Activated naive CD4-positive, alpha-beta T cell treated with anti-CD3 and anti-CD28 coated beads, Interleukin-2, amount 10 ng/mL, durations not matched to agents 7 days and 5 days (primary cell): ENCODE measurements at places on chromosomes 6 and 20.
A peak's percentile ranks its signal among the peaks of the same experiment; 100 is the strongest.

DNA sequence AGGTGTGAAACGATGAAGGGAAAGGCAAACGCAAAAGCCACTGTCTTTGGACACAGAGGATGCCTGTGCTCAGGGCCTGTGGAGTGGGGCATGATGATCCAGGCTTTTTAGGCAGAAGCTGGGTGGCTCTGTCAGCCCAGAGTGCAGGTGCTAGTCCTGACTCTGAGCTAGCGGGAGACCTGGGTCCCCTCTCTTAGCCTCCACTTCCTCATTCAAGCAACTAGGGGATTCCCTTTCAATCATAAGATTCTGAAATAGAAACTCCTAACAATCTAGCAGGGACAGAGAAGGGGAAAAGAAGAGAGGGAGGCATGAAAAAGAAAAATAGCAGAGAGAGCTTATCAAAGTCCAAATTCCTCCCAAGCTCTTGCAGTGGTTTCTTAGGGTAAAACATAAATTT lies 7.6 kb upstream of the HIVEP2 start:
- DNase-seq, result no peak

DNA sequence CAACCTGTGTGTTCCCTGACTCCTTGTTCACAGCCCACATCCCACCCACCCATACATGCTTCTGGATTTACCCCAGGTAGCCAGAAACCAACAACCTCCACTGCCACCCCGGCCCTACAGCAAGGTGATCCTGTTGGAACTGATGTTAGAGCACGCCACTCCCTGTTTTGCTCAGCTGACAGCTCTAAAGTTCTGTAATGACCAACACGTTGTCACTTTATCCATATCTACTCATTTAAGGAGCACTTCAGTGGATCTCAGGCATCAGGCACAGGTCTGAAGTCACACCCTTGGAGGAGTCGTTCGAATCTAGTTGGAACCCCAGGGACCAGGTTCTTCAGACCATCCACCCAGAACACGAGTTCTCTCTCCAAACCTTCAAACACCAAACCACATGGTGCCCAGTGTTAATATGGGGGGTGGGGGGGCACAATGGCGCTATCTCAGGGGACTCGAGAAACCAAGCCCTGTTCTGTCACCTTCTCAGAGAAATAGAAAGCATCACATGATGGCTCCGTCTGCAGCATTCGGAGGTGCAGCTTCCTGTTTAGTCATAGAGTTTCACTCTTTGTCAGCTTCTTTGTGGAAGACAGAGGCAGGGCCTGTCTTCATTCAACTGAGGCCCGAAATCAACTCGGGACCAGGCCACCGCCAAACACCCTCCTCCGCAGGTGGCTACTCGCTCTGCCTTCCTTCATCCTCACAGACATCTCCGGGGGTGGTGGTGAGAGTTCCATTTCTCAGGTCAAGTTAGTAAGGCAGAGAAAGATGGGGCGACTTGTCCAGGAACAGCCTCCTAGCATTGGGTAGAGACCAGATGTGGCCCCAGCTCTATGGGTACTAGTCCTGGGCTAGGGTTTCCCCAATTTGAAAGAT lies 142.2 kb downstream of the NFATC2 start:
- peak; percentile 81 for DNase-seq

DNA sequence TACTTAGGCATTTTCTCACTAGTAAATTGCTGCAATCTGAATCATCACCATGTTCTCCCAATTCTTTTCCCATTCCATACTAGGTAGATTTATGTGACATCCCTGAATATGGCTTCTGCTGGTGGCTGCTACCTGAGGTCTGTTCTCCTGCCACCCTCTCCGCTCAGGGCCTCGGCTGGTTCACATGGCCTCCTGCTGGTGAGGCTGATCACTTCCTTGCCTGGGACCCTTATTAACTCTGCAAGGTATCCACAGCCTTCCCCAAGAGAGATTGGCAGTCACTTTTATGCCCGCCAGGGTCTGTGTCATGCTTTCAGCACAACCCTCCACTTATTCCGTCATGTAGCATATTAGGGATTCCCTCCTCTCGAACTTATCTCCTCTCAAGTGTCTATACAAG lies 424.5 kb upstream of the FLRT3 start:
- DNase-seq, result no peak

DNA sequence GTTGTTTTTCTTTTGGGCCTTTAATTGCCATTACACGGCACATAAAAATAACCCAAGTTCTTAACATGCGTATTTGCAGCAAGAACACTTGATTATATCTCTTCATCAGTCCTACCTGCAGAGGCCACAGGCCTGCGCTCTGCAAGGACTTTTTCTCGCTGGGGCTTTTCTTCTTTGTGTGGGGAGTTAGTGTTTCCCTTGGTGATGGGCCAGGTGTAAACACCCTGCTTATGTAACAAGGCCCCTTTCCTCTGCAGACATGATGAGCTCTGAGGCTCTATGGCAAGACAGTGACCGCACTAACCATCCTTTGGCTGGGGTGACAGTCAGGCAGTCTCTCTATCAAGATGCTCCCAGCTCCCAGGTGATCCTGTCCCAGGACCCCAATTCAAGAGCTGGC lies 97.8 kb upstream of the PCSK2 start:
- no peak for DNase-seq

GRCh38 chr6:35603326-35604202 lies 85.2 kb downstream of the FKBP5 start:
- DNase-seq, result no peak

GRCh38 chr6:47247227-47247797 lies 62.4 kb downstream of the TNFRSF21 start:
- no peak for DNase-seq

- no peak for DNase-seq
Observed at GRCh38 chr6:71529769-71530168, 241.2 kb downstream of the OGFRL1 start.

GRCh38 chr6:128057946-128058345 lies 157.1 kb upstream of the THEMIS start:
- no peak for DNase-seq

DNA sequence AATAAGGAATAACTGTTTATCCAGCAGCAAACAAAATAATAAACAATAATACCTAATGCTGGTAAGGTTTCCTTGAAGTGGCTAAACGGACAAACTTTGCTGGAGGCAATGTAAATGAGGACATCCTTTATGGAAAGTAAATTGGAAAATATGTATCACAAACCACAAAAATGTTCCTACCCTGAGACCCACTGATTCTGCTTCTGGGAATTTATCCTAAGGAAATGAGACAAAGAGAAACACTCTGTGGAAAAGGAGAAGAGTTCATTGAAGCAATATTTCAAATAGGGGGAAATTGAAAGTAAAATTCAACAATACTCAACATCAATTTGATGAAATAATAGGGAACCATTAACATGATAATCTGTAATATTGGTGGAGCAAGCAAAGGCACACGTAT lies 37.9 kb downstream of the MAFB start:
- no peak for DNase-seq

DNA sequence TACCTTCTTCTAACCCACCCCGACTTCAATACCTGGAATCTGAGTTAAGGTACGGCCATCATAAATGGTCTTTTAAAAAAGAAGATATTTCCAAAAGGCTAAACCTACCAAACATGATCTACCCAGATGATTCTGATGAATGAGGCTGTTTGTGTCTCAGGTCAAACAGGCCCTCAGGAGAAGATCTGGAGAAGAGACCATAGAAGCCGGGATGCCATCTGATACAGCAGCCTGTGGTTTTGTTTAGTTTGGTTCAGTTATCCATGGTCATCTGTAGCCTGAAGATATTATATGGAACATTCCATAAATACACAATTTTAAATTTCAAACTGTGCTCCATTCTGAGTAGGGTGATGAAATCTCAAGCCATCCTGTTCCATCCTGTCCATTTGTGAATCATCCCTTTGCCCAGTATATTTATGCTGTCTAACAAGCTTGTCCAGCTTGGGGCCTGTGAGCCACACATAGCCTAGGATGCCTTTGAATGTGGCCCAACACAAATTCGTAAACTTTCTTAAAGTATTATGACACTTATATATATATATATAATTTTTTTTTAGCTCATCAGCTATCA lies 4.0 kb upstream of the CAP2 start:
- no peak for DNase-seq

DNA sequence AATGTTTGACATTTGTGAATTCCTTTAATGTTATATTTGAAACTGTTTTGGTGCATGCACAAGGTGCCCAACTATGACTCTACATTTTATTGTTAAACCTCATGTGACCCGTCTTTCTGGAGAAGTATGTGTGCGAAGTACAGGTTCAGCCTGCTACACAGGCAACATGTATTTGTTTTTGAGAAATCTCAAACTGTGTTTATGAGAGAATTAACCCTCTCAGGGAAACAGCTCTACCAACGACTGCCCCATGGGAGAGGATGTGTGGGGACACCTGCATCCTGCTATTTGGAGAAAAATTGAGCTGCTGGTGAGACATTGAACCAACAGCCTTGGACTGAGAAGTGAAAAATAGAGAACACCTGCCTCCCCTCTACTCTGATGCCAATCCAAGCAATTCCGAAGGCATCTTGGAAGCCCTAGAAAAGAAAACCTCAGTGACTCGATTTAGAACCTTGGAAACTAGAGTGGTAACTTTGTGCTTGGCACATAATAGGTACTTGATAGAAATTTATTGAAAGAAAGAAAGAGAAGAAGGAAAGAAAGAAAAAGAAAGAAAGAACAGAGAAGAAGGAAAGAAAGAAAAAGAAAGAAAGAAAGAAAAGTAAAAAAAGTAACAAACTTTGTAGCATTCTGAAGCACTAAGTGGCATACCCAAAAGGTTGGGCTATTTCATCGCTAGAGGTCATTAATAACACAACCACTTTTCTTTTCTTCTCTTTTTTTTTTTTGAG lies 2.9 kb upstream of the AKAP12 start:
- DNase-seq, result no peak

- no peak for DNase-seq
Observed at GRCh38 chr6:33667776-33668175, 43.7 kb downstream of the UQCC2 start.

GRCh38 chr6:109896341-109896740 lies 81.8 kb upstream of the GPR6 start:
- DNase-seq, result no peak

- DNase-seq, result no peak
Observed at GRCh38 chr6:148979014-148979901, 232.4 kb downstream of the UST start.

DNA sequence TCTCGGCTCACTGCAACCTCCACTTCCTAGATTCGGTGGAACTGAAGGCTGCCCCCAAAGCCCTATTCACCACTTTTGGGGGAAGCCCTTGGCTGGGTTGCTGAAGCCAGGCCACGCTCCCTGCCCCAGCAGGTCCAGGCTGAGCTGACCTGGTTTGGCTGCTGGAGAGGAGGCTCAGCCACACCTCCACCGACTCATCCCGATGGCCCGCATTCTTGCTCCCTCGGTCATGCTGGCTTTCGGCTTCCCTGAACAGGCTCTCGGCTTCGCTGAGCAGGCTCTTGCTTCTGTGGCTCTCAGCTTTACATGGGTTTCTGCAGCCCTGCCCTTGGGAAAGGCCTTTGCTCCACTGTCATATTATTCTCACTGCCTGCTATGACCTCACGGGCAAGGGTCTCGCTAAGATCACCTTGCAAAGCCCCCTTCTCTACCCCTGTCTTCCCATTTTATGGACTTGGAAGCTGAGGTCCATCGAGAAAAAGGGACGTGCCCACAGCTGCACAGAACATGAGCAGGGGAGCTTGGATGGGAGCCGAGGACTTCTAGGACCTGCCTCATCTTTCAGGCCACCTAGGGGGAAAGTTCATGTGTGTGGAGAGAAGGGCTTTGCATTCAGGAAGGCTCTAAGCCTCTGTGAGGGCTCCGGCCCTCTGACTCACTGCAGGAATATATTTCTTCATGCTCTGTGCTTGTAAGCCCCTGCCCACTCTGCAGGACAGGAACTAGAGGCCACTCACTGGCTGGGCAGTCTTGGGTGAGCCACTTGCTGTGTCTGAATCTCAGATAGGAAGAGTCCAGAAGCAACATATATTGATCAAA lies 15.6 kb downstream of the ARHGAP40 start:
- DNase-seq, result no peak

DNA sequence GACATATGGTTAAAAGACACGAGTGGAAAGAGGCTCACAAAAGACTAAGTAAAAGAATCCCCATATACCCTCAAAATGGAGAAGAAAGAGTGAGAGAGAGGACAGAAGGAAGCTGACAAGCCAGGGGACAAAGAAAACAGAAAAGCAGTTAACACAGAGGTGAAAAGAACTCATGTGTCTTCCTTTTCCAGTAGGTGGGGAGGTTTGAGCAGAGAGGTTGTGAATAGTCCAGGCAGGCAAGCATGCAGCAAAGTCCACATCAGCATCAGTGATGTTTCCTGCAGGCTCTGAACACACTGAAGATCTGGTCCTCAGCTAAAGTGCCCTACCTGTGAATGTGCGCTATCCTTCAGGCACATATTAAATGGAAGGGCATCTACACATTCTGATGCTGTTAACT lies 196.5 kb upstream of the IRAK1BP1 start:
- no peak for DNase-seq

DNA sequence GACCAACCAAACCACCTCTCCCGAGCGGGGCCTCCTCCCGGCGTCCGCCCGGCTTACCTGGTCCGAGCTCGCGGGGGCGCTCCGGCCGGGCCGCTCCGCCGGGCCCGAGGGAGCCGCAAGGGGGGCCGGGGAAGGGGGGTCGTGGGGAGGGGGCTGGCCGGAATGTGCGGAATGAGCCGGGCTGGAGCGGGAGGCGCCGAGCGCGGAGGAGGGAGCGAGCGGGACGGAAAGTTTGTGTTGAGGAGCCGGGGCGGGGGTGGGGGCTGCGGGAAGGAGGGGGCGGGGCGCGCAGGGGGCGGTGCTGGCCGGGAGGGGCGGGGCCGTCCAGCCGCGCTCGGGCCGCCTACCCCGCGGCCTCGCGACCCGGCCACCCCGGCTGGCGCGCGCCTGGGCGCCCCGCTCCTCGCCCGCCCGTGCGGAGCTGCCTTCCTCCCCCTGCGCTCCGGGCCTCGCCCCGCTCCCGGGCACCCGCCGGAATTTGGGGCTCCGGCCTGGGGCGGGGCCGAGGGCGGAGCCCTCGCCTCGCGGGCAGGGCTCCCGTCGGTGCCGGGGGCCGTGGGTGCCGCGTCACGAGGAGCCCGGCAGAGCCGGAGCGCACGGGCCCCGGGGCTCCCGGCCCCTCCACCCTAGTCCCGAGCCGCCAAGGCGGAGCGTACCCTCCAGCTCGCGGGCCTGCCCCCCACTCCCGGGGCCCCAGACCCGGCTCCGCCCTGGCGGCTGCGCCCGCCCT lies at the start of gene TEAD3:
TSS of gene TEAD3 (minus strand) at position 239 of the 730 bp plus-strand sequence.
- DNase-seq, result peak; percentile 69

DNA sequence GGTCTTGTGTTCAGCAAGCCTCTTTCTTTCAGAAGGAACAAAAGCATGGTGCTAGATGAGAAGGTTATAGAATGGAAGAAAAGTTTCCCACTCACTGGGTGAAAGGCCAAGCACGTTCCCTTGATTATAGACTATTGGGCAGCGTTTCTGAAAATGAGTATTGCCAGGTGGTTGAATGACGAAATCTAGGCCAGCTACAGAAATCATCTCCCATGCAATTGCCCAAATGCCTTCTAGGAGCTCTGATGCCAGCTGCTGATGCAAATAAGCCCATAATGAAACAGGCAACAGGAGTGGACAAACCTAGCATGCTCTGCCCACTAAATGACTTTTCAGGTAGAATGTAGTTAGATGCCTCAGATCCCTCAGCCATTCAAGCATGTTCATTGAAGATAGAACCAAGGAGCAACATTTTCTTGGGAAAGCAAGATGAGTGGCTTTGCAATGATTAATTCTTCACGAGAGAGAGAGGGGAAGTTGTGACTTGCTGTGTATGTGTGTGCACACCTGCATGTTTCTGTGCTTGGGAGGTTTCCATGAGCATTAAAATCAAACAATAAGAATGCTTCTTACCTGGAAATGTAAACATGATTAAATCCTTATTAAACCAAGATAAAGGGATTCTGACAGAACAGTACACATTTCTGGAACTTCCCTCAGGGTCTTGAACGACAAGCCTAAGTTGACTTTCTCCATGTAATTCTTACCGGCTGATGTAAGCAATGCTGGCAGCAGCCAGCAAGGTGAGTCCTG lies 43.6 kb downstream of the ADTRP start:
- DNase-seq, result no peak
